CD4-positive, alpha-beta T cell treated with Interferon alpha-2 for 1 hour (primary cell): ENCODE measurements at places on chromosomes 12 and 14.
A peak's percentile ranks its signal among the peaks of the same experiment; 100 is the strongest.

DNA sequence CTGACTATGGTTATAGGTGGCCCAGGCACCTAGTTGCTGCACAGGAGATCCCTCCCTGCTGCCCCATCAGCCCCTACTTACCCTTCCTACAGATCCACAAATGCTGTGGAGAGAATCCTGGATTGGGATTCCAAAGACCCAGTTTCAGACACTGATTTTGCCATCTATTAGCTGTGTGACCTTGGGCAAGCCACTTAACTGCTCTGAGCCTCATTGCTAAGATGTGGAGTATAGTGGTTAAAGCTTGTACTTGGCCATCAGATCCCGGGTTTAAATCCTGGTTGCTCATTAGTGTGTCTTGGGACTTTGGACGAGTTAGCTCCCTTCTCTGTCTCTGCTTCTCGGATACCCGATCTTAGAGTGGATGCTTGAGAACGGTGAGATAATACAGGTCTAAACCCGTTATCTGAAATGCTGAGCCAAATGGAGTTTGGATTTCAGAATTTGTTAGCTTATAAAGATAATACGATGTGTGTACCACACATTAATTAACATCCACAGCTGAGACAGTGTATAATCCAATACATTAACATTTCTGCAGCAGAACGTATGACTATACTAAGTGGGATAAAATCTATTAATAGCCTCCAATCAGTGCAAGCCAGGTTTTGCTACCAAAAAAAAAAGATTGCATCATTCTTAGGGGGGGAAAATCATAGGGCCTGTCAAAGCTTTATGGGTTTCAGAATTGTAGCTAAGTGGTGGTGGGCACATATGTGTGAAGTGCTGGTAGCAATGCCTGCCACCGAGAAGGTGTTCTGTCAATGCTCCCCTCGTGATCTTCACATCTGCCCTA is 16.0 kb downstream of the PROX2 start:
- DNase-seq = no peak

GRCh38 chr12:131929581-131930456 is 743 bp downstream of the PUS1 start:
- DNase-seq = peak; percentile 27

DNA sequence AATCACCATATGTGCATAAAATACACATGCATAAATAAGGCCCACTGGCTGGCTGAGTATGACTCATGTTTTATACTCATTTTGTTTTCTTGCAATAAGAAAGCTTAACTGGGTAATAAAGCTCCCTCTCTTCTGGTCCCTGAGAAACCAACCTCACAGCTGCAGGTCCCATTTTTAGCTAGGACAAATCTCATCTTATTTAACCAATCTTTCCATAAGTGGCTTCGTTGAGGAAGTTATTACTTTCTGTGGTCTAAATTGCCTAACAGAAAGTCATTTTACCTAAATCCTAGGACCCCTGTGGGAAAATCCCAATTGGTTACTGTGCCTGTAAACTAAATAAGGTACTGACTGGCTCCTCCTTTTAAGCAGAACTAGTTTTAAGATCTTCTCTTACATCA is 232.8 kb upstream of the FBXO33 start:
- DNase-seq = no peak

- DNase-seq = no peak
Observed at GRCh38 chr12:126487431-126487980, 1422.3 kb downstream of the AACS start.

DNA sequence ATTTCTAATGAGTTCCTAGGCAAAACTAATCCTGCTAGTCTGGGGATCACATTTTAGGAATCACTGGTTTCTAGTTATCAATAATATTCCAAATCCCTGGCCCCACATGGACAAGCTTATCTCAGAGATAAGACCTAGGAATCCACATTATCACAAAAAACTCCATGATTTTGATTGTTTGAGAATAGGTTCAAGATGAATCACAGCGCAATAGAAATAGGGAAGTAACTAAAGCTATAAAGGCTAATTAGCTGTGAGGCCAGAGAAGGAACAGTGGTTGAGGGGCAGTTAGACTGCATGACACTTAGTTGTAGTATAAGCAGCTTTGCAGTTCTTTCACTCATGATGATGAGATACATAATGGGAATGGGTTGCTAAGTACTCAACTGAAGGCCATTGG is 13.1 kb upstream of the ATP5F1B start:
- DNase-seq = no peak

- no peak for DNase-seq
Observed at GRCh38 chr12:110893956-110894355, 26.4 kb downstream of the MYL2 start.

DNA sequence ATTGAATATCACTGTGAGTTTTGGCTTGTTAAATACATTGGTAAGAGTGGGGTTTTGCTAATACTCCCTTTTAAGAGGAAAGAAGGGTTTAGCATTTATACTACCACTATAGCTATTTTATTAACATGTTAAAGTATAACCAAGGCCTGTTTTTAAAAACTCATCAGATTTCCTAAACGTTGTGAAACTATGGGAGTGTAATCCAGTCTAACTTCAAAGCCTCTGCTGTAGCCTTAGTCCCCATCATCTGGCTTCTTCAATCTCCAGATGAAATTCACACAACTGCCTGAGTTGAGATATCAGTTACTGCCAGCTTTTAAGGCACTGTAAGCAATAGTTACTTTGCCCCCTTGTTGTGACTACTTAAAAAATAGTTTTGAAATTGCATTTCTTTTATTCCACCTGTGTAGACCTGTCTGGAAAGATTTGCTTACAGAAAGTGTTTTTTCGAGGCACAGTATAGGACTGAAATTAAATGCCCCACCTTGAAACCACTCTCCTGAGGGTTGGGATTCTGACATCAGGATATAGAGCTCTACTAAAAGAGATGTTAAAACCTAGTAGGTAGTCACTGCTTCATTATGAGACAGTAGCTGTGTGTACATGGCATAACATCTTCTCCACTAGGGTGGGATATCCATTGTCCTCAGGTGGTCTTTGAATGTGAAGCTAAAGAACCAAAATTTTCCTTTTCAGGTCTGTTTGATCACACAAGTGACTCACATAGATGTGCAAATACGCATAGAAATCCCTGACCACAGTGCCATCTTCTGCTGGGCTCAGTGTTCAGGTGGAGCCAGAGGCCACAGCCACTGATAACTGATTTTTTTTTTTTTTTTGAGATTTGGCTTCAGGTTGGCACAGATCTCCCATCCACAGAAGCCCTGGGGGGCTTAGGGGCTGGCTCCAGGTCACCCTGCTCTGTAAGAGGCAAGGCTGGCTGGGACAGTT is 125.5 kb downstream of the DAAM1 start:
- no peak for DNase-seq

- no peak for DNase-seq
Observed at GRCh38 chr14:95107711-95108110, 49.6 kb downstream of the DICER1 start.

- no peak for DNase-seq
Observed at GRCh38 chr14:65159281-65160062, 57.2 kb upstream of the MAX start.

DNA sequence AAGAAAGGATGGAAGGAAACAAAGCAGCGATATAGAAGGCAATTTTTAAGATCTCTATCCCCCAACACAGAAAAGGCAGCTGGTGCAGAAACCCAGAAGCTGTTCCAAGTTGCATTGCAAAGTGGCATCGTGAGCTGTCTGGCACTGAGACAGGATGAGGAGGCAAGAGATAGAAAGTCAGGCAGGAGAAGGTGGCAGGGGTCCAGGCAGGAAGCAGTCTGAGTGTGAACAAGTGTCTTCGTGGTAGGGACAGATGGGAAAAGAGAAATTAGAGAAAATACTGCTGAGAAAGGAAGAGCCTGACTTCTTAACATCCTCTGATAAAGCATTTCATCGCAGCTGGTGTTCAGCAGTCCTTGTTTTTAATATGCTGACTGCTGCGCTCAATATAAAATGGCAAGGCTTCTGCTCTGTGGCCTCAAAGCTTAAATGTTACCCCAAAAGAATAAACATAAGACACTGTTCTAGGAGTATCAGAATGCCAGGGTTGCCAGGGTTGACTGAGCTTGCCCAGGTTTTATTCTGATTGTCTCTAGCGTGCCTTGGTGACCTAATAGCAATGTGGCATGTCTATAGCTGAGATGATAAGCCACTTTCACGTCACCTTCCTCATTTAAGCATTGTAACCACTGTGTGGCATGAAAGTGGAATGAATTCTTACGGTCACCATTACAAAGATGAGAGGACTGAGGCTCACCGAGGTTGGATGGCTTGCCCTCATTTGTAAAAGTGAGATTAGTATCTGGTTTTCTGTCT is 397.6 kb downstream of the NUAK1 start:
- DNase-seq = no peak

- DNase-seq = no peak
Observed at GRCh38 chr14:100434033-100434601, 111.0 kb downstream of the SLC25A47 start.
